GM06990 (cell line): ENCODE measurements at places on chromosomes 7 and 10.

GRCh38 chr7:40202851-40203250 lies 68.0 kb downstream of the SUGCT start:
- no peak for DNase-seq

GRCh38 chr10:34116220-34116641 lies 698.9 kb downstream of the PARD3 start:
- no peak for DNase-seq

DNA sequence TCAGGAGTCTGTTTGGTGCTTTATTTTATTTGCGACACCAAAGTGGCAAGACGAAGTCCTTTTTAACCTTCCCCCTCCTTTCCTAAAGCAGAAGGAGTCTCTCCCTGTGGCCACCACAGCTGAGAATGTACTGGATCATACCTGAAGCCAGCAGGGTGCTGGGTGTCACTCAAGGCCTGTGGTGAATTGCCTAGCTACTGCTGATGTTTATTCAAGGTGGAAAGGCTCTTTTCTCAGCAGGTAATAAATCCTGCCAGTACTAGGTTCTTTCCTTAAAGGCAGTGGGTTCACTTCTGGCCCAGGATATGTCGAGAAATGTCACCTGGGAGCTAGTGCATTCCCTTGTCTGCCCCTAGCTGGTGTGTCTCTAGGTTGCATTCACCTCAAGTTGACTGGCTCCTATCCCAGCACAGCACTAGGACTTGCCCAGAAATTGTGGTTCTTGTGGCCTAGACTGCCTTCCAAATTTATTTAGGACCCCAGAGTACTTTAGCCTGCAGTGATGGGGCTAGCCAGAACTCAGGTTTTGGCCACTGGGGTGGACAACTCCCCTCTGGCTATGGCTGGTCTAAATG lies 60.8 kb upstream of the FAM3C start:
- no peak for DNase-seq

DNA sequence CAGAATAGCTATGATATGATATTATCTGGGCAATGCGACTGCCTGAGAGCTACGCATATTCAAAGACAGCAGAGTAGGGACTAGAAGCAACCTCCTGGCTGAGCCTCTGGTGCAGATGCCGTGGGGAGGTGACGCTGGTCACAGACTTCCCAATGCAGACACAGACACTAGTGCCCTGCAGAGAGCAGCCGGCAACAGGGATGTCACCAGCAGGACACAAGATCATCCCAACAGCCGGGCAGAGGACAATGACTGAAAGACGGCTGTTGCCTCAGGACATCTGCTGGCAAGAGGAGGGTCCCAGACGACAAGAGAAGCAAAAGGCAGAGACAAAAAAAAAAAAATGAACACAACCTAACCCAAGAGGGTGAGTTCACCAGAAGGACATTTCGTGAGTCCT lies 104.6 kb downstream of the CALN1 start:
- DNase-seq: no peak

DNA sequence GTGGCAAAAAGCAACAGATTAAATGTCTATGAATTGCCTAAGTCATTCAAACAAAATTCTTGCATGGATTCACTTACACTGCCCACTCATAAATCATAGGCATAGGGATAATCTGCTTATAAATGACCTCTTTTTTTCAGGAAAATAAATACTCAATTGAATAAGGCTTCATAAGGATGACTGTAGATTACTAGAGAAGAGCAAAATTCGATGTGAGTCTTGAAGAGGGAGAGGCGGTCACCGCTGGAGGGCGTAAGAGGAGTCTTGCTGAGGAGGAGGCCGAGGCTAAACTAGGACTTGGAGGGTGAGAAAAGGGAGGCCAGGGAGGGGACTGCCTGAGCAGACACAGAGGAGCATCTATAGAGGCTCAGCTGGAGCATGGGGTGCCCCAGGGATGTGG lies 135.4 kb upstream of the RSU1 start:
- no peak for DNase-seq

DNA sequence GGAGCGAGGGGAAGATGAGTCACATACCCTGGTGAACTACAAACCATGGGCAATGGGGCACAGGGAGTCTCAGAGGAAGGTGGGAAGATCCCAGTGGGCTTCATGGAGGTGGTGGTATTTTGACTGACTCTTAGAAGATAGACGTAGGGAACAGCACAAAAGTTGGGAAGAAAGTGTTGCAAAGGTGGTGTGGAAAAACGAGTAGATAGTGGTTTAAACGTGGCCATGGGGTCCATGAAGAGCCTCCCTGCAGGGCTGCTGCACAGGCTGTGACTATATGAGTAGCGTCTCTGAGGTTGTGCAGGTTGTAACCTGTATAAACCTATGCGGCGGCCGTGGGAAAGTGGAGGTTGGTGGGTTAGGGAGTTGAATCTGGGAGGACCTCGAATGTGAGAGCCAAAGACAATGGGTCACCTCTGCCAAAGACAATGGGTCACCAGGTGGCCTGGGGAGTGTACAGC lies 13.8 kb downstream of the LZTS2 start:
- no peak for DNase-seq

DNA sequence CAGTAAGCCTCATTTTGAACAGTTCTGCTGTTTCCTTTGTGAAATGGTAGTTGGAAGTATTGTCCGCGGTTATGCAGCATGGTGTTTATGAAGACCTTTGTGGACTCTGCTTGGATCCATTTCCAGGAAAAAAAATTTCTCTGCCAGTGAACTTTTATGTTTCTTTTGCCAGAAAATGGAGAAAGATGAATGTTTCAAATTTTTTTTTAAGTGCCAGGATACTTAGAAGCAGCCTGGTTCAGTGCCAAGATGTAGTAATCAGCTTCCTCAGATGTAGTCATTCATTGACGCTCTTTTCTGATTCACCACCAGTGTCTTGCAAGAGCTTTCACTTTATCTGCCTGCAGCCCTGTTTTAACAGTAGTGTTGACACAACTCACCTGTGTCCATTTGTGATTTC lies 258.2 kb downstream of the SDK1 start:
- no peak for DNase-seq

DNA sequence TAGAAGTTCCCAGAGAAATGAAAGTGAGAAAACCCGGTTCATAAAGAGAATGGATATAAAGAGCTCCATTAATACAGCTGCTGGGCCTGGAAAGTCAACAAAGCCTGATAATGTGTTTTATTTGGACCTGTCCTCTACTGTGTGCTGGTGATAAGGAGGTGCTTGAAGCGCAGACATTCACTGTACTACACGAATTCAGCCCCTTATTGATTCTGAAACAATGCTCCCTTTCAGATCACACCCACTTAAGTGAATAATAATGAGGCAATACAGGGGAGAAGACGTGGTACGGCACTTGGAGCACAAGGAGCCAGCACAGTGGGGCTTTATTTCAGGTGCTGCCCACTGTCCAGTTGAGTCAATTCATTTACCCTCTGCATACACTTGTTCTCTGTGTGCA lies 260.8 kb downstream of the FGFR2 start:
- DNase-seq: no peak

- no peak for DNase-seq
These were observed 1.8 kb downstream of the INPP5A start for GRCh38 chr10:132539431-132539839.

GRCh38 chr10:35204650-35205319 lies 78.1 kb downstream of the CREM start:
- no peak for DNase-seq

DNA sequence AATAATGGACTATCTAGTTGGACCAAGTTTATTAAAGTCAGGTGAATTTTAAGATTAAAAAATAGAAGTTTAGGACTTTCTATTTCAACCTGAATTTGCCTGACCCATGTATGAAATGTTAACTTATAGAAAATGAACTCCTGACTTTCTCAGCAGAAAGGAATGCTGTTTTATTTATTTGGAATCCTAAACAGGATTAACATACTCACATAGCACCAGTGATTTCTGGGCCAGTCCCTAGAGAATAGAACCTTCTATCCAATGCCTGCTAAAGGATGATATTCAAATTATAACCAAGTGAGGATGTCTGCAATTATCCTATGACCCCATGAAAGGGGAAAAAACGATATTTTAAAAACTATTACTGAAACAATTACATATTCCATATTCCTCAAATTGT lies 148.8 kb downstream of the CHRM2 start:
- no peak for DNase-seq

DNA sequence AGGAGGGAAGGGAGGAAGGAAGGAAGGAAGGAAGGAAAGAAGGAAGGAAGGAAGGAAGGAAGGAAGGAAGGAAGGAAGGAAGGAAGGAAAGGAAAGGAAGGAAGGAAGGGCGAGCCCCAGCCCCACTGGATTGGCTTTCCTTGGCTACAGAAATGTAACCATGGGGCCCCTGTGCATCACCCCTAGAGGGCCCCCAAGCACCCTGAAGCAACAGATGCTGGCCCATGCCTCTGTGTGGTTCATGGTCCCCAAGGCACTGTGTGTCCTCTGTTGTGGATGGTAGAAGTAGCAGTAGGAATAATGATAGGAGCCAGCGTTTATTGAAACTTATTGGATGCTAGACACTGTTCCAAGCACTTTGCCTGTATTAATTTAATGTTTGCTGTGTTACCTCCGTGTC lies 116.6 kb upstream of the MACROH2A2 start:
- no peak for DNase-seq

DNA sequence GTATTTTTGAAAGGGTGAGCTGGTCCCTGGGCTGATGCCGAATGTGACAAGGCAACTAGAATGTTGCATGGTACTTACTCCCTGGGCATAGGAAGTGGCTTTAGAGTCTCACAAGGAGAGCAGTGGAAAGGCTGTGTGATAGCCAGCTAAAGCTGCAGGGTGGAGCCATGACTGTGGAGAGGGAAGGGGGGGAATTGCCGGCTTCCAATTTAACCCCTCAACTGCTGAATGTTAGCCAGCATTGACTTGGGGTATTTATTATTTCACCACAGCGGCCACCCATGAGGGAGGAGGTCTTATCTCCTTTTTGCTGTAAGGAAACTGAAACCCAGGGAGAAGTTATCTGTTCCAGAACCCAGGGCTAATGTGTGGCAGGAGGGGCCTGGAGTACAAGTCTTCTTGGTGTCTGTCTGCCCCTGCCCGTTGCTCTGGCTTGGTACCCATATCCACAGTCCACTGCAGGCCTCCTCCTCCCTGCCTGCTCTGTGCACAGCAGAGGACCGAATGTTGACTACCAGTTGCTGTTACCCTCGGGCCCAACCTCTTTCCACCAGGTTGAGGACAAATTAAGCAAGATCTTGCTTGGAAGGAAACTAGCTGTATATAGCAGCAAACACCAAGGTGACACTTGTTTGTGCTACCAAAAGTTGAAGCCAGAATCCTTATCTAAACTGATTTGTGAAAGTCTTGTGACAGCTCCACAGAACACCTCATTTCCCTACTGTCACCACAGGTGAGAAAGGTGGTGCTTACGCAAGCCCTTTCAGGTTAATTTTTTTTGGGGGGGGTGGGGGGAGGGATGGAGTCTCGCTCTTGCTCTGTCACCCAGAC lies 37.6 kb downstream of the WBP1L start:
- DNase-seq: no peak

DNA sequence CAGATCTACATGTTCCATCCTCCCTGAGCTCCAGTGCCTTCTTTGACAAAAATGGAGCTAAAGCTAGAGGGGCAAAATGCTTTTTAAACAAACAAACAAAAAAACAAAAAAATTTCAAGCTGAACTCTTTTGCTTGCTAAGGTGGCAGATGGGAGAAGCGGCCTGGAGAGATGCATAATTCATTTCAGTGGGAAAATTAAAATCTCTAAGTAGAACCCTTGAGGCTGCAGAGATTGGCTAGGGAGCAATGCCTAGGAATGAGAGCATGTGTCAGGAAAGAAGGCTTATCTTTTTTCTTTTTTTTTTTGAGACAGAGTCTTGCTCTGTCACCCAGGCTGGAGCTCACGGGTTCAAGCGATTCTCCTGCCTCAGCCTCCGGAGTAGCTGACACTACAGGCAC lies 46.4 kb upstream of the SAMD8 start:
- no peak for DNase-seq

DNA sequence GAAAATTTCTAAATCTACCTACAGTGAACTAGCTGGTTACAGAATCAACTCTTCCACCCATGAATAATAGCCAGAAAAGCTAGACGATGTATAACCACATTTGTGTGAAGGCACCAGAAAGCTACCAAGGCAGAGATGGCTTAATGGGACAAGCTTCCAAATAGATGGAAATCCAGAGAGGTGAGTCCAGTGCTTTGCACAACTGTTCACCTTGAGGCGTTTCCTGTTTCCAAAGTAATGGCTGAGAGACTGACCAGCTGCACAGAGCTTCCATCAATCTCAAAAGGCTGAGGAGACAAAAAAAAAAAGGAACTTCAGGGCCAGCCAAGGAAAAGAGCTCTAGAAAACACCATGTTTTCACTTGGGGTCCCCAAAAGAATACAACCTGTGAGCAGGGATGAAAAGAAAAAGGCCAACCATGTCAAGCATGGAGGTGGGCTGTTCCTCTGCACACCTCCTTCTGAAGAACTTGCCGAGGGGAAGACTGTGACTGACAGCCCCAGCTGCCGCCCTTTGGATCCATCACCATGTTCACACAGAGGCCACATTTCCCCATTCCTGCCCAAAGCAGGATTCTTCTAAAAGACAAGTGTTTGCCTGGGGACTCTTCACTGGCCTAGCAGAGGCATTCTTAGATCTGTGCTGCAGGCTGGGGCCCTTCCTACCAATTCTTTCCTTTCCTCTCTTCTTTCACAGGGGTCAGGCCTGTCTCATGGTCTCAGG lies 72.9 kb downstream of the ARHGAP21 start:
- DNase-seq: no peak

DNA sequence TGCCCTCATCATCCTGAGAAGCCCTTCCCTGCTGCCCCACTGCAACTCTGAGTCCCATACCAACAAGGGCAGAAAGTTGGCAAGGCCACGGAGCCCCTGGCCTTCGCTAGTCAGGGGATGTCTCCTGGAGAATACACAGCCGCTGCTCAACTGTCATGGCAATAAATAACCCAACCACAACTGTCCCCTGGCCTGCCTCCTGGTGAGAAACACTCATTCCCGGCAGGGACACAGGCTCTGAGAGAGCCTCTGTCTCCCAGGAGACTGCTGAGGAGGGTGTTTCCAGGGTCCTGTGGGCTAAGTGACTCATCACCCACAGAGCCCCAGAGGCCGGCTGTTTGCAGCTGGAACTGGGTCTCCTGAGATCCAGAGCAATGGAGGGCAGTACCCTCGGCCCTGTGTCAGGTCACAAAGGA lies 354.1 kb downstream of the TNS3 start:
- DNase-seq: peak; percentile 29

GRCh38 chr7:151758622-151759540 lies 118.0 kb downstream of the PRKAG2 start:
- DNase-seq: no peak

GRCh38 chr7:66204822-66205740 lies at the start of gene TPST1:
TPST1 (plus strand) TSS chr7:66205334; CDS start chr7:66240426, 35,092 bp downstream.
- peak; percentile 92 for DNase-seq

GRCh38 chr7:139999516-139999915 lies 63.2 kb downstream of the PARP12 start:
- no peak for DNase-seq

GRCh38 chr7:13948019-13948801 lies 41.3 kb downstream of the ETV1 start:
- peak; percentile 2 for DNase-seq

GRCh38 chr7:16402091-16402490 lies 19.2 kb downstream of the CRPPA start:
- DNase-seq: no peak

- no peak for DNase-seq
These were observed 49.8 kb downstream of the ZNF239 start for GRCh38 chr10:43524434-43525247.

GRCh38 chr7:130988443-130988842 lies 254.4 kb upstream of the KLF14 start:
- no peak for DNase-seq
